ENCODE measurements at places on chromosomes 2 and 18. TPM values are rescaled to one million over a fixed set of nuclear protein-coding genes. Genes with fewer than 3 reads are reported as not detected.

- no peaks in the 10 kb centered on the region for H3K27me3 ChIP-seq
- H3K4me1 ChIP-seq: no peaks in the 10 kb centered on the region
- no peak overlapping the region for H3K27ac ChIP-seq
- DNase-seq: no peak
- no peak overlapping the region for H3K4me3 ChIP-seq
Observed at GRCh38 chr2:42138163-42139015, 30.8 kb upstream of the EML4 start.

The MOGAT1 gene
- not detected for total RNA-seq

GRCh38 chr2:15754703-15755099 lies 163.0 kb downstream of the DDX1 start:
- no peaks in the 10 kb centered on the region for H3K36me3 ChIP-seq
- no peaks in the 10 kb centered on the region for H3K27me3 ChIP-seq

- no peak overlapping the region for H3K4me3 ChIP-seq
- no peak for DNase-seq
- no peaks in the 10 kb centered on the region for H3K4me1 ChIP-seq
- no peak overlapping the region for H3K27ac ChIP-seq
- no peaks in the 10 kb centered on the region for H3K27me3 ChIP-seq
Observed at GRCh38 chr2:221747289-221747972, 175.3 kb upstream of the EPHA4 start.
